Activated CD8-positive, alpha-beta T cell treated with anti-CD3 and anti-CD28 coated beads, Interleukin-2, amount 10 ng/mL, durations not matched to agents 7 days and 5 days (primary cell): ENCODE measurements at places on chromosomes 13 and 19. TPM values are rescaled to one million over a fixed set of nuclear protein-coding genes. Genes with fewer than 3 reads are reported as not detected.
A peak's percentile ranks its signal among the peaks of the same experiment; 100 is the strongest.

DNA sequence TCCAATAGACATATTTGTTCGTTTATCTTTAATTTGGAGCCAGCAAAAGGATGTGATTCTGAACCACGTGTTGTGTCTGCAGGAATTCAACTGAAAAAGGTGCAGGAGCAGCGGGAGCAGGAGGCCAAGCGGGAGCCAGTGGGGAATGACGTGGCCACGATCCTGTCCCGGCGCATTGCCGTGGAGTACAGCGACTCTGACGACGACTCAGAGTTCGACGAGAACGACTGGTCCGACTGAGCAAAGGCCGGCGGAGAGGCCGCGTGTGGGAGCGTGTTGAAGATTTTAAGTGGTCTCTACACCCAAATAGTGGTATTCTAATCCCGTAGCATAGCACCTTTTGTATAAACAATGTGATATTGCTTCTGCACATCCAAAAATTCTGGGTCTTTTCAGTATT is 75.0 kb downstream of the GPR12 start:
- H3K4me3 ChIP-seq, result no peak overlapping the region
- no peak overlapping the region for H3K27ac ChIP-seq
- peaks cover 9% of the 10 kb centered on the region for H3K27me3 ChIP-seq
- no peaks in the 10 kb centered on the region for H3K4me1 ChIP-seq
- no peaks in the 10 kb centered on the region for H3K36me3 ChIP-seq
- DNase-seq, result no peak

DNA sequence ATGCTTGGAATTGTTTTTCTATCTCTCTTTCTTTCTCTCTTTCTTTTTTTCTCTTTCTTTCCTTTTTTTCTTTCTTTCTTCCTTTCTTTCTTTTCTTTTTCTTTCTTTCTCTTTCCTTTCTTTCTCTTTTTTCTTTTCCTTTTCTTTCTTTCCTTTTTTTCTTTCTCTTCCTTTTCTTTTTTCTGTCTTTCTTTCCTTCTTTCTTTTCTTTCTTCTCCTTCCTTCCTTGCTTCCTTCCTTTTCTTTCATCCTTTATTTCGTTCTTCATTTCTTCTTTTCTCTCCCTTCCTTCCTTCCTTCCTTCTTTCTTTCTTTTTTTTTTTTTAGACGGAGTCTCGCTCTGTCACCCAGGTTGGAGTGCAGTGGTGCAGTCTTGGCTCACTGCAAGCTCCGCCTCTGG is 1.9 kb upstream of the MEX3D start:
- no peaks in the 10 kb centered on the region for H3K36me3 ChIP-seq
- H3K4me1 ChIP-seq, result peaks cover 2% of the 10 kb centered on the region
- H3K4me3 ChIP-seq, result no peak overlapping the region
- no peak for DNase-seq
- H3K27me3 ChIP-seq, result peaks cover 8% of the 10 kb centered on the region

GRCh38 chr13:107867701-107868661 is 347.4 kb downstream of the LIG4 start:
- DNase-seq, result no peak
- no peak overlapping the region for H3K27ac ChIP-seq
- peak overlapping the region; percentile 31 for H3K4me3 ChIP-seq
- peaks cover 6% of the 10 kb centered on the region for H3K4me1 ChIP-seq
- H3K36me3 ChIP-seq, result no peaks in the 10 kb centered on the region

- H3K27ac ChIP-seq, result peak overlapping the region; percentile 87
- peaks cover 19% of the 10 kb centered on the region for H3K4me1 ChIP-seq
- DNase-seq, result peak; percentile 76
- H3K4me3 ChIP-seq, result no peak overlapping the region
- H3K27me3 ChIP-seq, result no peaks in the 10 kb centered on the region
These were observed 28.5 kb downstream of the MED4 start for GRCh38 chr13:48066310-48066989.

GRCh38 chr13:36872621-36873020 is 47.4 kb downstream of the SMAD9 start:
- peaks cover 11% of the 10 kb centered on the region for H3K27me3 ChIP-seq
- DNase-seq, result no peak
- H3K36me3 ChIP-seq, result no peaks in the 10 kb centered on the region
- no peaks in the 10 kb centered on the region for H3K4me1 ChIP-seq
- H3K4me3 ChIP-seq, result no peak overlapping the region

GRCh38 chr13:33787051-33787591 is 30.8 kb upstream of the RFC3 start:
- peaks cover 16% of the 10 kb centered on the region for H3K4me1 ChIP-seq
- no peaks in the 10 kb centered on the region for H3K36me3 ChIP-seq
- peak overlapping the region; percentile 79 for H3K27ac ChIP-seq

GRCh38 chr19:47155148-47155547 is 24.5 kb downstream of the SAE1 start:
- no peaks in the 10 kb centered on the region for H3K27me3 ChIP-seq
- H3K36me3 ChIP-seq, result peaks cover 77% of the 10 kb centered on the region
- peak overlapping the region; percentile 22 for H3K27ac ChIP-seq
- no peak overlapping the region for H3K4me3 ChIP-seq
- H3K4me1 ChIP-seq, result peaks cover 55% of the 10 kb centered on the region
- no peak for DNase-seq

DNA sequence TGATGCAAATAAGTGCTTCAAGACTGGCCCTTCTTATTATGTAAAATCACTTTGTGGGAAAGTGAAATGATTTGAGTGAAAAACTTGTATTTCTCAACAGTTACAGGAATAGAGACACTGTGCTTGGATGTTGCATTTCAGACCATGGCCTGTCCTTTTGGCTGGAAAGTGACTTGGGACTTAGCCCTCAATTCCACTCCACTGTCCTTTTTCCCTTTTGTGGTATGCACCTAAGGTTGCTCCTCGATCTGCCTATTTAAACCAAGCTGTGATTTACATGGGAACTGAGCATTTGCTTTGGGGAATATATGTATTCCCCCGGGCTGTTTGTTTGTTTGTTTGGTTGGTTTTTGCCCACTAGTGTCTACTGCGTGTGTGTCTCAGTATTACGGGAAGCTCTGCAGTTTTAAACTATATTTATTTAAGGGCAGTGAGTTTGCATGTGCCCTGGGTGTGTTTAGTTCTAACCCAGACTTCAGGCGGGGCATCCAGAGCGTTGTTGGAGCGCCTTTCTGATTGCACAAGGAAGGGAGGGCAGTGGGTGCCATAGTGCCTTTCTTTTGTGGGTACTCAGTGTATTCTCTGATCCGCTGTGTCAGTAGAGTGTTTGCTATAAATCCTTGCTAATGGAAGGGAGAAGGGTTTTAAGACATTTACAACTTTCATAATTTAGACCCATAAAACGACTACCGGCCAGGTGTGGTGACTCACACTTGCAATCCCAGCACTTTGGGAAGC is 18.2 kb upstream of the RNF113B start:
- no peak overlapping the region for H3K4me3 ChIP-seq
- no peak overlapping the region for H3K27ac ChIP-seq
- DNase-seq, result no peak
- H3K36me3 ChIP-seq, result no peaks in the 10 kb centered on the region
- no peaks in the 10 kb centered on the region for H3K4me1 ChIP-seq

- DNase-seq, result peak; percentile 80
- H3K4me1 ChIP-seq, result peaks cover 18% of the 10 kb centered on the region
- peak overlapping the region; percentile 36 for H3K4me3 ChIP-seq
These were observed 3.3 kb downstream of the CFD start for GRCh38 chr19:862581-863314.

GRCh38 chr13:37488726-37489125 is 109.8 kb downstream of the POSTN start:
- H3K36me3 ChIP-seq, result no peaks in the 10 kb centered on the region
- DNase-seq, result no peak
- H3K4me1 ChIP-seq, result no peaks in the 10 kb centered on the region
- H3K27ac ChIP-seq, result no peak overlapping the region
- no peaks in the 10 kb centered on the region for H3K27me3 ChIP-seq

- H3K4me1 ChIP-seq, result no peaks in the 10 kb centered on the region
- no peak overlapping the region for H3K4me3 ChIP-seq
- H3K27ac ChIP-seq, result no peak overlapping the region
- no peak for DNase-seq
These were observed 541.8 kb upstream of the SLC10A2 start for GRCh38 chr13:103607995-103608394.

DNA sequence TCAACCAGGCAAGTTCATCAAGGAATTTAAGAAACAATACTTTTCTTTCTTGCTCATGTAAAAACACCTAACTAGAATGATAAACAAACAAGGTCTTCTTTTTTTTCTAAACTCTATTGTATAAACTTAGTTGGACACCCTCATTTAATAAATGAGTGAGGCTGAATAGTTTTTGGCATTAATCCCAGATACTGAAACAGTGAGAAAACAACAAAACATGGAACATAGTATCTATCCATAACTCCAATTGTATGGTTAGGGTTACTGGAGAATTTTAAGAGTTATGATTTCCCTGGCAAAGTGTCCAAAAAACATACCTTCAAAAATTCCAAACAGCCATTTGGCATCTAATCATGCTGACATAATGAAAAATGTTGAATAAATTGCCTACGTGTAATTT is 5.8 kb upstream of the POMP start:
- H3K4me1 ChIP-seq, result peaks cover 33% of the 10 kb centered on the region
- peaks cover 15% of the 10 kb centered on the region for H3K36me3 ChIP-seq
- H3K4me3 ChIP-seq, result no peak overlapping the region
- H3K27me3 ChIP-seq, result no peaks in the 10 kb centered on the region
- DNase-seq, result no peak

GRCh38 chr13:31774186-31774750 is 34.9 kb downstream of the RXFP2 start:
- H3K27me3 ChIP-seq, result no peaks in the 10 kb centered on the region
- H3K4me3 ChIP-seq, result no peak overlapping the region
- DNase-seq, result no peak
- H3K4me1 ChIP-seq, result peaks cover 2% of the 10 kb centered on the region
- no peaks in the 10 kb centered on the region for H3K36me3 ChIP-seq

DNA sequence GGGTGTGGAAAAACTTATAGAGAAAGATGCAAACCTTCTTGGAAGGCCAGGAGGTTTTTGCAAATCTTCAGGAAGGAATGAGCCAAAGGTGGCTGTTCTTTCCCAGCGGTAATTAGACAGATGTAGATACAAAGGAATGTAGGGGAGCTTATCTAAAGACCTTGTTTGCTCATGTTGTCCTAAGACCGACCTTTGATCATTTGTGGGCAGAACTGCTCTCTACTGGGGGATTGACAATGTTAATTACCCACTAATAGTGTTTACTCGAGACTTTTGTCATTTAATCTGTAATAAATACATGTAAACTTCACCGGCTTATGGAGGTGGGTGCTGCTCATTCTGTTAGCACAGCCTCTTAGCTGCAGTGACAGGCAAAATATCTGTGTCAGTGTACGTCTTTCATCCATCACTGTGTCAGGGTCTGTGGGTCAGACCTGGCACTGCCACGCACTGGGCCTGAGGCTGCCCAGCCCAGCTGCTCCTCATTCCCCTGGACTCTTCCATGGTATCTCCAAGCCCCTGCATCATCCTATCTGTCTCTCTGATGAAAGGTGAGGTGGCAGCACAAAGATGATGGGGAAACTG is 68.3 kb downstream of the ZNF431 start:
- no peaks in the 10 kb centered on the region for H3K4me1 ChIP-seq
- no peak for DNase-seq
- no peaks in the 10 kb centered on the region for H3K36me3 ChIP-seq
- H3K27ac ChIP-seq, result no peak overlapping the region

- no peak overlapping the region for H3K4me3 ChIP-seq
- H3K4me1 ChIP-seq, result no peaks in the 10 kb centered on the region
- H3K36me3 ChIP-seq, result no peaks in the 10 kb centered on the region
- H3K27me3 ChIP-seq, result no peaks in the 10 kb centered on the region
These were observed 507.4 kb upstream of the KLF12 start for GRCh38 chr13:74641586-74641985.

- no peaks in the 10 kb centered on the region for H3K36me3 ChIP-seq
- H3K27me3 ChIP-seq, result peaks cover 7% of the 10 kb centered on the region
- no peak for DNase-seq
- H3K4me3 ChIP-seq, result no peak overlapping the region
These were observed 8.4 kb upstream of the SUPT20H start for GRCh38 chr13:37067874-37068273.

DNA sequence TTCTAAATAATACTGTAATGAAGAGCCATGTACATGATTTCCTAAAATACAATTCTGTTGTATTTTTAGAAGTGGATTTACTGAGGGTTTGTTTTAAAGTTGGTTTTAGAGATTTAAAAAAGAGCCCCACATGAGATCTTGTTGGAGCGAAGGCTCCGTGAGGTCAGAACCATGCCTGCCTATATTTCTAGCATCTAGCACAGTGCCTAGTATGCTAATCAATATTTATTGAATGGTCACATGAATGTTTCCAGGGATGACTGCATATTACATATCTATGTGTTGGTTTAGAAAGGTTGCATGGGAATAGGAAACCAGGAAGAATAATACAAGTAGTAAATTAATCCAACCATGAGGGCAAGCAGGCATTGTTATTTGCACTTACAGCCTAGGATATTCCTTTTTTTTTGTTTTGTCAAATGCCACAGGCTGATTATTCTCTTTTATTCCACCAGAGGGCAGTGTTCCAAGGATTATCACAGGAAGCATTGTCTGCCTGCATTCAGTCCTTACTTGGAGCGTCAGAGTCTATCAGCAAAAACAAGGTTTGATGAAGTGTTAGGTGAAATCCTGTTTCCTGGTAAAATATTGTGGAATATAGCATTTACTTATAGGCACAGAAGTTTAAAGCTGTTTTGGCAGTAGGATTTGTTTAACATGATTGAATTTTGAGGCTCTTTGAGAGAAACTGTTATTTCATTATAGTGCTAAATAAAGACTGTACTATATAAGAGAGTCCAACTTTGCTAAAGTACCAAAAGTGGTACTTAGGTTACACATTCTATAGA is 46.8 kb downstream of the COG3 start:
- peaks cover 5% of the 10 kb centered on the region for H3K4me1 ChIP-seq
- H3K36me3 ChIP-seq, result peaks cover 52% of the 10 kb centered on the region
- H3K27me3 ChIP-seq, result no peaks in the 10 kb centered on the region
- no peak overlapping the region for H3K27ac ChIP-seq
- no peak overlapping the region for H3K4me3 ChIP-seq

GRCh38 chr13:38898481-38898880 is 92.2 kb downstream of the STOML3 start:
- no peak overlapping the region for H3K4me3 ChIP-seq
- H3K4me1 ChIP-seq, result no peaks in the 10 kb centered on the region
- H3K36me3 ChIP-seq, result no peaks in the 10 kb centered on the region
- DNase-seq, result no peak

DNA sequence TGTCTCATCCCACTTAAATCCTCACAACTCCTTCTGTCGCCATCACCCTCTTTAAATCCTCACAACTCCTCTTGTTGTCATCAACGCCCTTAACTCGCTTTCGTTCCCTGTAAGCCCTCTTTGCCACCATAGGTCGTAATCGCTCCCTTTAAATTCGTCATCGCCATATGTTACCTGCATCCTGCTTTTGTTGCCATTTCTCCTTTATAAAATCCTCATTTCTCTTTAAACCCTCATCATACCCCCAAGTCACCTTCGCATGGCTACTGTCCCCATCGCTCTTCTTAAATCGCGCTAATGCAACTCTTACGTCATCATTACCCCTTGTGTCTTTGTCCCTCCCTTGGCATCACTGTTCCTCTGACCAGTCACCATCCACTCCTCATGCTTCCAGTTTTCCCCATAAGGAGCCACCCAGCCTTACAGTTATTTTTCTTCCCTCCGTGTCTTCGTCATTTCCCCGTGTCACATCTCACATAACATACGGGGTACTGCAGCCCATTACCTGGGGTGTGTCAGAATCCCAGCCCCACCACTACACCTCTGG is 539 bp downstream of the PLD3 start:
- H3K27ac ChIP-seq, result peak overlapping the region; percentile 89
- H3K4me1 ChIP-seq, result peaks cover 38% of the 10 kb centered on the region
- peak; percentile 40 for DNase-seq
- H3K36me3 ChIP-seq, result peaks cover 5% of the 10 kb centered on the region
- peak overlapping the region; percentile 86 for H3K4me3 ChIP-seq

Gene CATSPERD
- not detected for total RNA-seq

Gene TSHZ3
- 0.82 TPM for total RNA-seq

Gene ZNF567
- total RNA-seq, result 12.5 TPM

Gene DCT
- total RNA-seq, result not detected

Gene GSK3A
- total RNA-seq, result 49.0 TPM

Gene SHISA7
- total RNA-seq, result not detected

Gene ZNF492
- 2.2 TPM for total RNA-seq

Gene DLL3
- total RNA-seq, result 0.29 TPM

Gene ZNF506
- 25.1 TPM for total RNA-seq

Gene ACER1
- total RNA-seq, result 0.29 TPM
